Upper lobe of right lung (tissue), 1 donor: ENCODE measurements at places on chromosomes 12 and 14. TPM values are rescaled to one million over a fixed set of nuclear protein-coding genes. Genes with fewer than 3 reads are reported as not detected.

DNA sequence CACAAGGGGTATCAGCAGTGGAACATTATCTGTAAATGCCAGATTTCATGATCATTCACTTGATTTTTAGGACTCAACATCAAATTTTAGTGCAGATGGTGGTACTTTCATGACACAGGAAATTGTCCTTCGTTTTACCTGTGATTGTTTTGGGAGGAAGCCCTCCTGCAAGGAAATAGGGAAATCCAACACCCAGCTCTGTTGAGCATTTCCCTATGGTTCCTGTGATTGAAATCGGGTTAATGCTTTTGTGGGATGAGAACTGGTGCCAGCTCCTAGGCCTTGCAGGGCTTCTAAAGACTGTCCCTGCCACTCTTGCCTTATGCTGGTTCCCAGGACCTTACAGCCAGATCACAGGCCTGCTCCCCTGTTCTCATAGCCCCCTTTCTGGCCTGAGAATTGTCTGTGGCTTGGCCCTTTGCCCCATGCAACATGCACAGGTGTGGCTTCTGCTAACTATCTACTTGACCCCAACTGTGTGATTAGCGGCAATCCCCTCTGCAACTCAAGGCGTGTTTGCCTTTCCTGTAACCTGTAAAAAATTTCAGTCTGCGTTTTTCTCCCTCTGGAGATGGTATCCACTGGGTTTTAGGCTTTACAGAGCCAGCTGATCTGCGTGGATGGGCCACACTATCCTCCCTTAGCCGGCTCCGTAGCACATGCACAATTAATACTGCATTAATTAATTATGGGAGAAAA, 112.5 kb downstream of the ETV6 start:
- no peak for DNase-seq
- no peaks in the 10 kb centered on the region for H3K36me3 ChIP-seq
- no peaks in the 10 kb centered on the region for H3K27me3 ChIP-seq
- peaks cover 72% of the 10 kb centered on the region for H3K4me1 ChIP-seq

GRCh38 chr12:4958697-4959375, 49.1 kb downstream of the KCNA1 start:
- peaks cover 37% of the 10 kb centered on the region for H3K27me3 ChIP-seq
- H3K4me3 ChIP-seq: no peak overlapping the region
- no peak for DNase-seq

DNA sequence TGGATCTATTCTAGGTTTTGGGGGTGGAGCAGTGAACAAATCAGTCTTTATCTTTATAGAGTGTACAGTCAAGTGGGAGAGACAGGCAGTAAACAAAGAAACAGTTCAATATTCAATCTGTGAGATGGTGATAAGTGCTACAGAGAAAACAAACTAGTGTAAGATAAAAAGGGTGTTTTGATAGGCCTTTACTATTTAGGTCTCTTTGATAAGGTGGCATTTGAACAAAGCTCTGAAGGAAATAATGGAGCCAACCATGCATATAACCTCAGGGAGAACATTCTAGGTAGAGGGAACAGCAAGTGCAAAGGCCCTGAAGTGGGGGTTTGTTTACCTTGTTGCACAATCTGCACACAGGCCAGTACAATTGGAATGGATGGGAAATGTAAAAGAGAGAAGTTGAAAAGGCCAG, 47.3 kb downstream of the PTPN11 start:
- DNase-seq: no peak
- no peak overlapping the region for H3K27ac ChIP-seq
- peaks cover 19% of the 10 kb centered on the region for H3K36me3 ChIP-seq
- no peak overlapping the region for H3K4me3 ChIP-seq

DNA sequence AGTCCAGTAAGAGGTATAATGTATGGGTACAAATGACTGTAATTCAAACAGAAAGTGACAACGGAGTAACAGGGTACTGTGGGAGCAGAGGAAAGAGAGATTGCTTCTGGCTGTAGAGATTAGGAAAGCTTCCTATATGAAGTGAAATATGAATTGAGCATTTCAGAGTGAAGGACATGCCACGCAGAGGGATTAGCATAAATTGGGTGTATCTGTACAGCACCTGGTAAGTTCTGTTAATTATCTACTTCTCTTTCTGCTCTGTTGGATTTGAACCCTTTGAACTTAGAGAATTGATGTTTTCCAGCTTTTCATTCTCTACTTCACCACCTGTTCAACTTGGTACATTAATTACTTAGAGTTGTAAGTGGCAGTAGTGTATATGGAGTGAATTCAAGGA, 8.8 kb downstream of the STK38L start:
- no peaks in the 10 kb centered on the region for H3K27me3 ChIP-seq
- peaks cover 12% of the 10 kb centered on the region for H3K4me1 ChIP-seq
- H3K4me3 ChIP-seq: no peak overlapping the region
- DNase-seq: no peak

DNA sequence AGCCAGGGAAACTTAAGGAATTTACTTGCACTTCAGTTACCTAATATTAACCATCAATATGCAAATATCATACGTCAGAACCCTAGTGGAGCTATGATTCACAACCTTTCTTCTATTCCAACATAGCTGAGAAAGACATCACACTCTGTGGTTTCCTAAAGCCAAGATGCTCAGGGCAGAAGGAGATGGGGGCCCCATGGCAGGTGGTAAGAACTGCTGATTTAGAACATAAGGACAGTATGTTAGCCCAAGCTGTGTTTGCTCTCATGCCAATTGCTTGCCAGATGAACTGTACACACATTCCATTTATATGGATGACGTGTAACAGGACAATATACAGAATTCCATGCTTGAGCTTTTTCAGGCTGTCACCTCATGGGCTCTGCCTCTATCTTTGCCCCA, 34.6 kb downstream of the HECTD4 start:
- no peak for DNase-seq
- no peaks in the 10 kb centered on the region for H3K36me3 ChIP-seq

- no peaks in the 10 kb centered on the region for H3K36me3 ChIP-seq
- no peaks in the 10 kb centered on the region for H3K27me3 ChIP-seq
- H3K4me1 ChIP-seq: no peaks in the 10 kb centered on the region
- no peak for DNase-seq
Measured at GRCh38 chr14:61196792-61197191, 84.3 kb downstream of the TMEM30B start.

- no peak overlapping the region for H3K4me3 ChIP-seq
- DNase-seq: no peak
- peak overlapping the region; percentile 11 for H3K27ac ChIP-seq
- H3K27me3 ChIP-seq: no peaks in the 10 kb centered on the region
- H3K36me3 ChIP-seq: no peaks in the 10 kb centered on the region
- peaks cover 79% of the 10 kb centered on the region for H3K4me1 ChIP-seq
Measured at GRCh38 chr12:13205809-13206559, 9.5 kb downstream of the EMP1 start.

GRCh38 chr12:131443019-131444000, 267.6 kb upstream of the SFSWAP start:
- H3K36me3 ChIP-seq: no peaks in the 10 kb centered on the region
- H3K27me3 ChIP-seq: no peaks in the 10 kb centered on the region
- no peak for DNase-seq
- no peak overlapping the region for H3K27ac ChIP-seq
- no peaks in the 10 kb centered on the region for H3K4me1 ChIP-seq
- H3K4me3 ChIP-seq: no peak overlapping the region

DNA sequence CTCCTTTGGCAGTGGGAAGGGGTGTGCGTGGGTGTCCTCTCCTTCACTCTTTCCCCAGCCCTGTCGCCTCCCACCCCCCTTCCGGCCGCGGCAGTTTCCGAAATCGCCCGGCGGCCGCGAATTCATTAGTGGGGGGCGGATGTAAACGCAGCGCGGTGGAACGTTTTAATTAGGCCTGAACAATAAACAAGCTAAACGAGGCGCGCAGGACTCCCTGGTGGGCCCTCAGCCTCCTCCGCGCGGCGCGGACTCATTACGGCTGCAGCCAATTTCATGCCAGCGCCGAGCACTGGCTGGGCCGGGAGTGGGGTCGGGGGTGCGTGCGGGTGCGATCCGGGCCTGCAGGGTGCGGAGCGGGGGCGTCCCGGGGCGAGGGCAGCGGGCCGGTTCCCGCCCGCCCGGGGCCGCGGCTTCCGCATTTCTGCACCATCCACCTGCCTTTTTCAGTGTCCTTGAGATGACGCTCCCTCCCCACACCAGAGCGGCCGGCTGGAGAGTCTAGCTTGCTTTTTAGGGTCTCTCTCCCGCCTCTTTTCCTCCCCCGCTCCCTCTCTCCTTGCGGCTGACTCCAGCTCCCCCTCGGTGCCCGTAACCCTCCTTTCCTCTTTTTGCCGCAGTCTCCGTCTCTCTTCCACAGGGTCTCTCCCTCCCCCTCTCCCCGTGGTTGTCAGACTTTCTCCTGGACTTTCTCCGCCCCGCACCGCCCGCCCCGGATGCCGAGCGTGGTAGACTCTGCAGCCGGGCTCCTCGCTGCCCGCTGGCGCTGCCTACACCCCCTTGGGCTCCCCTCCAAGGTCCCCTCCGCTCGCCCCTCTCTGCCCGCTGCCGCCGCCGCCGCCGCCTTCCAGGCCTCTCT, at the start of gene CISTR:
Gene CISTR (minus strand): TSS at position 644 of the 856 bp plus-strand sequence.
- DNase-seq: peak; percentile 78
- no peaks in the 10 kb centered on the region for H3K36me3 ChIP-seq
- peak within 1 kb of the TSS; percentile 55 for H3K4me3 ChIP-seq
- H3K27ac ChIP-seq: peak within 1 kb of the TSS; percentile 53
- H3K27me3 ChIP-seq: peaks cover 24% of the 10 kb centered on the region

- H3K27ac ChIP-seq: no peak overlapping the region
- H3K4me1 ChIP-seq: no peaks in the 10 kb centered on the region
- H3K4me3 ChIP-seq: no peak overlapping the region
- no peak for DNase-seq
Measured at GRCh38 chr12:80101126-80101525, 1.8 kb downstream of the OTOGL start.

DNA sequence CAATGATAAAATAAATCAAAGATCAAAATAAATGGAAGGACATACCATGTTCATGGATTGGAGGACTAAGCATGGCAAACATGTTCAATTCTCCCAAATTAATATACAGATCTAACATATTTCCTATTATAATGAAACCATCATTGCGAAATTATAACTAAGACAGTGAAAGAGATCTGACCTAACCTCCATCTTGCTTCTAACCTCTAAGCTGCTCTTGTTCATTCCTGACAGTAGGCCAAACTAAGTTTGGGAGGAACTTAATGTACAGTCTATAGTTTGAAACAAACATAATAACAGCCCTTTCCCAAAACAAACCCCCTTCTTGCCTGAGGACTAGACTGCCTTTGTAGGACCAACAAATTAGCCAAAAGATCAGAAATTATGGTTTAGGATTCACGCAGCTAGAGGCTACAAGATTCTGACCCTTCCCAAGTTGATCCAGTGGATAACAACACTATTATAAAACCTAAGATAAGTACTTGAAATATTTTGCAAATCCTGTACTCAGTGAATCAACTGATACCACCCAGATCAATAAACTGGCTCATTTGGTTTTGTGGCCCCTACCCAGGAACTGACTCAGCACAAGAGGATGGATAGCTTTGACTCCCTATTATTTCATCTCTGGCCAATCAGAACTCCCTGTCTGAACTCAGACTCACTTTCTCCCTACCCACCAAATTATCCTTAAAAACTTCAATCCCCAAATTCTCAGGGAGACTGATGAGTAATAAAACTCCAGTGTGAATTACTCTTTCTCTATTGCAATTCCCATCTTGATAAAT, 41.7 kb upstream of the OR5AU1 start:
- no peaks in the 10 kb centered on the region for H3K36me3 ChIP-seq
- H3K4me1 ChIP-seq: no peaks in the 10 kb centered on the region
- DNase-seq: no peak
- H3K4me3 ChIP-seq: no peak overlapping the region

DNA sequence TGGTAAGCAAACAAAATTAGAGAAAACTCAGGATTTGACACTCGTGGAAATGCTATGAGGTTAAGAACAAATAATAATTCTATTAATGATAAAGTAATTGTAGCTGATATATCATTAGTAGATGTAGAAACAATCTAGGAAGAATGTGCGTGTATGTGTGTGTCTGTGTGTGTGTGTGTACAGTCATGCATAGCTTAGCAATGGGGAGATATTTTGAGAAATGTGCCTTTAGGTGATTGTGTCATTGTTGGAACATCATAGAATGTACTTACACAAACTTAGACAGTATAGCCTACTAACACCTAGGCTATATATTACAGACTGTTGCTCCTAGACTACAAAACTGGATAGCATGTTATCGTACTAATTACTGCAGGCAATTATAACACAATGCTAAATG, 5.3 kb downstream of the CLEC2A start:
- no peaks in the 10 kb centered on the region for H3K36me3 ChIP-seq
- H3K4me1 ChIP-seq: no peaks in the 10 kb centered on the region
- H3K27me3 ChIP-seq: no peaks in the 10 kb centered on the region
- no peak overlapping the region for H3K27ac ChIP-seq
- no peak for DNase-seq
- no peak overlapping the region for H3K4me3 ChIP-seq

- H3K27ac ChIP-seq: peak overlapping the region; percentile 12
- H3K4me1 ChIP-seq: peaks cover 73% of the 10 kb centered on the region
- no peak for DNase-seq
- peaks cover 16% of the 10 kb centered on the region for H3K36me3 ChIP-seq
Measured at GRCh38 chr12:14954269-14954668, 7.1 kb downstream of the ARHGDIB start.

DNA sequence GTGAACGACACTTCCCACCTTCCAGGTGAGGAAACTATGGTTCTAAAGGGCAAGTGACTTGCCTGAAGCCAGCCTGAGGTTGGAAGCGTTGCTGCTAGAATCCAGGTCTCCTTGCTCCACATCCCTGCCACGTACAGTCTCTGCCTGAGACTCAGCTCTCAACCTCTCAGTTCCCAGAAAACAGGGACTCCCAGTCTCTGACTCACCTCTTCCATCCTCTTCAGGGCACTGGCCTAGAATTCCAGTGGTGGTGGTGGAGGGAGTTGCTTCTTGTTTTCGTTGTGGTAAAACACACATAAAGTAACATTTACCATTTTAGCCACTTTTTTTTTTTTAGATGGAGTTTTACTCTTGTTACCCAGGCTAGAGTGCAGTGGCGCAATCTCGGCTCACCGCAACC, 7.3 kb downstream of the GPR68 start:
- peaks cover 23% of the 10 kb centered on the region for H3K4me1 ChIP-seq
- DNase-seq: no peak
- H3K27ac ChIP-seq: no peak overlapping the region
- no peak overlapping the region for H3K4me3 ChIP-seq
- H3K27me3 ChIP-seq: no peaks in the 10 kb centered on the region

- H3K27me3 ChIP-seq: no peaks in the 10 kb centered on the region
- H3K4me3 ChIP-seq: no peak overlapping the region
Measured at GRCh38 chr12:21434699-21435098, 2.8 kb upstream of the PYROXD1 start.

- H3K27me3 ChIP-seq: no peaks in the 10 kb centered on the region
- H3K4me3 ChIP-seq: no peak overlapping the region
- peaks cover 27% of the 10 kb centered on the region for H3K4me1 ChIP-seq
- H3K36me3 ChIP-seq: no peaks in the 10 kb centered on the region
- no peak for DNase-seq
Measured at GRCh38 chr12:25962932-25963525, 4.5 kb downstream of the RASSF8 start.

GRCh38 chr12:51926718-51927117, 19.4 kb downstream of the ACVRL1 start:
- H3K36me3 ChIP-seq: no peaks in the 10 kb centered on the region
- no peak overlapping the region for H3K27ac ChIP-seq
- no peak overlapping the region for H3K4me3 ChIP-seq
- no peaks in the 10 kb centered on the region for H3K27me3 ChIP-seq

GRCh38 chr12:132827763-132828703, 636 bp downstream of the GOLGA3 start:
- peaks cover 27% of the 10 kb centered on the region for H3K36me3 ChIP-seq
- peak; percentile 73 for DNase-seq
- H3K27ac ChIP-seq: peak overlapping the region; percentile 100
- H3K4me3 ChIP-seq: peak overlapping the region; percentile 97

The SLC6A13 gene
- total RNA-seq: 3.9 TPM

The DDIT3 gene
- total RNA-seq: 47.3 TPM

The PPP4R4 gene
- 2.2 TPM for total RNA-seq

The MMP17 gene
- 4.1 TPM for total RNA-seq
